ENCODE measurements at places on chromosomes 13 and 19.

DNA sequence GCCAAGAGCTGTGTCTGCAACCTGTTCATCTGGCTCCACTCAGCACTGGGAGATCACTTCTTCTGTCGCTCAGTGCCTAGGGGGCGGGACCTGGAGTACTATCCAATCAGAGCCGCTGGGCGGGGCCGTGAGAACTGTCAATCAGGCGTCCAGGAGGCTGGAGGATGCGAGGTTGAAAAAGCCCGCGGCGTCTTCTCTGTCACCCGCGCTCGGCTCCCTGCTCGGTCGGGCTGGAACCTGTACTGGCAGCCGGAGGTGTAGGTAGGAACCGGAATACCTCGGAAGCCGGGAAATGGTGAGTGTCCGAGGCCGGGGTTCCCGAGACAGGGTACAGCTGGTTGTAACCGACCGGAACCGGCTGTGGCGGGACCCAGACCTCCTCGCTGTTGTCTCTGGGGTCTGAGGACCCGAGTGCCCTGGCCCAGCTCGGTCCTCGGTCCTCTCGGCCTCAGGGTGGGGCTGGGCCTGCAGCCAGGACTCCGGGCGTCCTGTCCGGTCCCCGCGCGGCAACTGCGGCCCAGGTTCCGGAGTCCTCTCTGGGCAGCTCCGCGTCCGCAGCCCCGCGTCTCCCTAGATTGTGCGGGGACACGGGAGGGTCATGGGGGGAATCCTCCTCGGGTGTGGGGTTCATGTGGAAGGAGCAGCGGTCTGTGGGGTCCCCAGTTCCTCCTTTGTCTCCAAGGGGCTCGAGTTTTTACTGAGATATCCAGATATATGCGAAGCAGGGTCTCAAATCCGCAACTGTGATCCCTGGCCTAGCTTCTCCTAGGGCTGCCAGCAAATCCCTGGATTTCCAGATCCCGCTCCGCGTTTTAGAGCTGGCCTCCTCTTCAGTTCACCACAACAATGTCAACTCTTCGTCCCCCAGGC is 42.6 kb downstream of the ZNF627 start:
- peak; percentile 98 for DNase-seq
- H3K4me1 ChIP-seq = no peaks in the 10 kb centered on the region
- H3K27ac ChIP-seq = peak overlapping the region; percentile 31
- H3K4me3 ChIP-seq = peak overlapping the region; percentile 95
- H3K27me3 ChIP-seq = no peaks in the 10 kb centered on the region

DNA sequence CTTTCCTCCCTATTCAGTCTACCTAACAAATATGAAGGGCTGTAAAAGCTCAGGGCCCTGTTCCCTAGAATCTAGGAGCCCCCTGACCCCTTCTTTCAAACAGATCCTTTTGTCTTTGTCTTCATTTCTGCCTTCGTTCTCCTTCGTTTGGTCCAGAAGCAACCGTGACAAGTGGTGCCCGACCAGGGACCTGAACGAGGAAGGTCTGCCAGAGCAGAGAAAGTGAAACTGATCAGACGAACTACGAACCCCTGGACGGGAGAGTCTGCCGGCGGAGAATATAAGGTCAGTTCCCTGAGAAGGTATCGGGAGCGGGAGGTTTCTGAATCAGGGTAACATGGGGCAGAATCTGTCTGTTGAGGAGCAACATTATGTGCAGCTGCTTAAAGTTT is 751 bp downstream of the ERVK3-1 start:
- peaks cover 16% of the 10 kb centered on the region for H3K36me3 ChIP-seq
- H3K4me3 ChIP-seq = peak overlapping the region; percentile 78
- peak overlapping the region; percentile 45 for H3K27ac ChIP-seq
- H3K4me1 ChIP-seq = no peaks in the 10 kb centered on the region
- no peaks in the 10 kb centered on the region for H3K27me3 ChIP-seq

DNA sequence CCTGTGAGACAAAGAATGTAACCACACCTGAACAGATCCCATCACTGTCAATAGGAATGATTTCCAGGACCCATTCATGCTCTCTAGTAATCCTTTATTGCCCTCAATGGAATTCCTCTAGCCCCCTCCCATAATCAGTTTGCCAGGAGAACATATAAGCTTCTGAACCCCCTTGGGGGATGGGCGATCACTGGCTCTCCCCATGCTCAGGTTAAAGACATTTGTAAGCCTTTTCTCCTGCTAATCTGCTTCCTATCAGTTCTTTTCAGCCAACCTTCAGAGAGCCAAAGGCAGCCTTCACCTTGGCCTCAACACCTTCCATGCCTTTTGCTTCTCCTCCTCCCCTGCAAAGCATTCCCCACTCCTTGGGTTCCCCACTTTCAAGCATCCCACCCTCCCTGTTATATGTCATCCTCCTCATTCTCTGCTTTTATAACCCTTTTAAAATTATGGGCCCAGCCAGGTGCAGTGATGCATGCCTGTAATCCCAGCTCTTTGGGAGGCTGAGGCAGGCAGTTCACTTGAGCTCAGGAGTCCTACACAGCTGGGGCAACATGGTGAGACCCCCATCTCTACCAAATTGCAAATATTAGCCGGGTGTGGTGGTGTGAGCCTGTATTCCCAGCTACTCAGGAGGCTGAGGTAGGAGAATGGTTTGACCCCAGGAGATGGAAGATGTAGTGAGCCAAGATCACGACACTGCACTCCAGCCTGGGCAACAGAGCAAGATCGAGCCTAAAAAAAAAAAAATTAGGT is 12.4 kb downstream of the DPRX start:
- no peaks in the 10 kb centered on the region for H3K27me3 ChIP-seq
- no peak overlapping the region for H3K27ac ChIP-seq

DNA sequence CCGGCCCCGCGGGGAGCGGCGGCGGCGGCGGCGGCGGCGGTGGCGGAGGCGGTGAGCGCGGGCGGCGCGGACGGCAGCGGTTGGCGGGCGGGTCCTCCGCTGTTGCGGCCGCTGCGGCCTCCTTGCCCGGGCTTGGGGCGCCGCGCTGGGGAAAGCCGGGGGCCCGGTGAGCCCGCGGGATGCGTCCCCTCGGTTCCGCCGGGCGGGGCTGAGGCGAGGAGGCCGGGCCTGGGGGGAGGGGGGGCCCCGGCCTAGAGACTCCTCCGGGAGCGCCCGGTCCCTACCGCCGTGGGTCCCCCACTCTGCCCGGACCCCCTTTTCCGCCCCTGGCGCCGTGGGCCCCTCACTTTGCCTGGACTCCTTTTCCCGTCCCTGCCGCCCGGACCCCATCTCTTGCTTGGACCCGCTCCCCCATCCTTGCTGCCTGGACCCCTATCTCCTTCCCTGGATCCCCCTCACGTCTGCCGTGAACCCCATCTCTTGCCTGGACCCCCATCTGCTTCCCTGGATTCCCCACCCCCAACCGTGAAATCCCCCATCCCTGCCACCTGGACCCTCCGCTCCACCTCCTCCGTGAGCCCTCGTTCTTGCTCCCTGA is 28.6 kb upstream of the NDUFS7 start:
- H3K27ac ChIP-seq = no peak overlapping the region
- H3K4me1 ChIP-seq = 0 out of 2 replicates have a peak, but pooled peaks cover 3% of the 10 kb centered on the region
- DNase-seq = no peak
- H3K36me3 ChIP-seq = no peaks in the 10 kb centered on the region

GRCh38 chr13:33033986-33034385 is 17.8 kb downstream of the KL start:
- H3K27me3 ChIP-seq = no peaks in the 10 kb centered on the region
- H3K27ac ChIP-seq = no peak overlapping the region
- no peak overlapping the region for H3K4me3 ChIP-seq
- no peaks in the 10 kb centered on the region for H3K4me1 ChIP-seq
- H3K36me3 ChIP-seq = no peaks in the 10 kb centered on the region

- H3K4me3 ChIP-seq = no peak overlapping the region
- peak; percentile 76 for DNase-seq
- no peaks in the 10 kb centered on the region for H3K4me1 ChIP-seq
These were observed 13.7 kb upstream of the CREB3L3 start for GRCh38 chr19:4139614-4140236.

DNA sequence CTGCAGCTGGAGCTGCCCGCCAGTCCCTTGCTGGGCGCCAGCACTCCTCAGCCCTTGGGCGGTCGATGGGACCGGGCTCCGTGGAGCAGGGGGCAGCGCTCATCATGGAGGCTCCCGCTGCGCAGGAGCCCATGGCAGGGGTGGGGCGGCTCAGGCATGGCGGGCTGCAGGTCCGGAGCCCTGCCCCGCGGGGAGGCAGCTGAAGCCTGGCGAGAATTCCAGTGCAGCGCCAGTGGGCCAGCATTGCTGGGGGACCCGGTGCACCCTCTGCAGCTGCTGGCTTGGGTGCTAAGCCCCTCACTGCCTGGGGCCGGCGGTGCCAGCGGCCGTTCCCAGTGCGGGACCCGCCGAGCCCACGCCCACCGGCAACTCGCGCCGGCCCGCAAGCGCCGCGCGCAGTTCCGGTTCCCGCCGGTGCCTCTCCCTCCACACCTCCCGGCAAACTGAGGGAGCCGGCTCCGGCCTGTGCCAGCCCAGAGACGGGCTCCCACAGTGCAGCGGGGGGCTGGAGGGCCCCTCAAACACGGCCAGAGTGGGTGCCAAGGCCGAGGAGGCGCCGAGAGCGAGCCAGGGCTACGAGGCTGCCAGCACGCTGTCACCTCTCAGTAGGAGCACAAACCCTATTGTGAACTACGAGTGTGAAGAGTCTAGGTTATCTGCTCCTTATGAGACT is 687.1 kb downstream of the PCDH17 start:
- H3K36me3 ChIP-seq = no peaks in the 10 kb centered on the region
- no peaks in the 10 kb centered on the region for H3K4me1 ChIP-seq
- DNase-seq = no peak
- no peak overlapping the region for H3K27ac ChIP-seq

DNA sequence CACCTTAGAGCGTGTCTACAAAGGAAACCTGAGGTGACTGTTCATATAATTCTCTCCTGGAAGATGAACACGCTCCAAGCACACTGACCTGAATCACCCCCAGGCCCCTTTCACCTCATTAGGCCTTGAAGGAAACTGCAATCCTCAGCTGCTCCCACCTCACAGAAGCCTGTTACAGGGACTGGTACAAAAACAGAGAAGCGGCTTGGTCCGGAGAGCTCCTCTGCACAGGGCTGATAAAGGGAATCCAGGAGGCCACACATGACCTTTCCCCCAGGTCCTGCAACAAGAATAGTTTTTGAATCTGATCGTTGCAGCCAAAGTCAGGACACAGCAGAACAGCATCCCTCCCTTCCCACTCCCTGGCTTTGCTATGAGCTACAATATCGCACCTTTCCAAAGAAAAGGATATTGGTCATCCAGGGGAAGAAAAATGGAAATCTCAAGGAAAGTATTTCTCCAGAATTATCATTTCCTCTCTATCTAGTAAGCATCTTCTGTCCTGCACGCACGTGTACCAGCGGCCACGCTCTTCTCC is 666.7 kb downstream of the UQCRFS1 start:
- no peak overlapping the region for H3K4me3 ChIP-seq
- H3K4me1 ChIP-seq = peaks cover 12% of the 10 kb centered on the region
- no peak for DNase-seq
- H3K27ac ChIP-seq = no peak overlapping the region
- H3K27me3 ChIP-seq = no peaks in the 10 kb centered on the region
- no peaks in the 10 kb centered on the region for H3K36me3 ChIP-seq

GRCh38 chr13:77026861-77027621 is at the start of gene FBXL3:
FBXL3 (minus strand) TSS chr13:77027159; CDS start chr13:77021860, 5,299 bp downstream.
- no peaks in the 10 kb centered on the region for H3K36me3 ChIP-seq
- H3K4me3 ChIP-seq = peak within 1 kb of the TSS; percentile 81
- peak within 1 kb of the TSS; percentile 89 for H3K27ac ChIP-seq
- peak; percentile 77 for DNase-seq
- no peaks in the 10 kb centered on the region for H3K27me3 ChIP-seq

DNA sequence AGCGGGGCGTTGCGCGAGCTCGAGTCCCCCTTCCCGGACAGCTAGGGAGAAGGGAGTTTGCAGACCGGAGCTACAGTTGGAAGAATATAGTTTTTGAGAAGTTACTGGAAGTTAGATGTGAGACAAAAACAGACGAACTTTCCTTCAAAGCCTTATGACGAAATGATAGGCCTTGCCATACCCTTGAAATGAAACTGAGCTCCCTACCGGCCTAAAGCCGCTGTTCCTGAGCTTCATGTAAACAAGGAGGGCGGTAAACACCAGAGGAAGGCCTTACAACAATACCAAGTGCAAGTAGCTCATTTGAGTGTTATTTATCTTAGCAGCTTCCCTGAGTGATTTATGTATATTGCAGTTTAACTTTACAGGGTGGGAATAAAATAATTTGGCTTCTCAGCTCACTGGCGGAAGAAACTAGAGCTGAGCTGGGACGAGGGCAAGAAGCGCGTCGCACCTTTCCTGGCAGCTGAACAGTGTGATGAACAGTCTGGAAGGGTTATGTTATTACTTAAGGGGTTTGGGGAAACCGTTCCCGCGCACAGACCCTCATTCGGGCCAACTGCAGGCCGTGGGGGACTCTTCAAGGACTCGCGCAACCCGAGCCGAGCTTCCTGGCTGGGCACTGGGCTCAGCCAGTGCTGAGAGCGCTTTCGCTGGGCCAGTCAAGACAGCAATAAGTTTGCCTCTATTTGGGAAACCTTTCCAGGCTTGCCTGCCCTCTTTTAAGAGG is 111.2 kb downstream of the KCNRG start:
- H3K27me3 ChIP-seq = no peaks in the 10 kb centered on the region
- no peaks in the 10 kb centered on the region for H3K36me3 ChIP-seq
- peaks cover 32% of the 10 kb centered on the region for H3K4me1 ChIP-seq
- DNase-seq = peak; percentile 30
- H3K4me3 ChIP-seq = peak overlapping the region; percentile 69
- H3K27ac ChIP-seq = peak overlapping the region; percentile 97

GRCh38 chr13:85287528-85287927 is 511.7 kb downstream of the SLITRK6 start:
- H3K27ac ChIP-seq = no peak overlapping the region
